CD4-positive, alpha-beta T cell treated with Interleukin-17A for 4 hours (primary cell): ENCODE measurements at places on chromosomes 13 and 19.

- no peak for DNase-seq
Measured at GRCh38 chr13:110574161-110574560, 12.6 kb upstream of the RAB20 start.

GRCh38 chr13:113997845-113998751 is 24.2 kb upstream of the C13orf46 start:
- no peak for DNase-seq

DNA sequence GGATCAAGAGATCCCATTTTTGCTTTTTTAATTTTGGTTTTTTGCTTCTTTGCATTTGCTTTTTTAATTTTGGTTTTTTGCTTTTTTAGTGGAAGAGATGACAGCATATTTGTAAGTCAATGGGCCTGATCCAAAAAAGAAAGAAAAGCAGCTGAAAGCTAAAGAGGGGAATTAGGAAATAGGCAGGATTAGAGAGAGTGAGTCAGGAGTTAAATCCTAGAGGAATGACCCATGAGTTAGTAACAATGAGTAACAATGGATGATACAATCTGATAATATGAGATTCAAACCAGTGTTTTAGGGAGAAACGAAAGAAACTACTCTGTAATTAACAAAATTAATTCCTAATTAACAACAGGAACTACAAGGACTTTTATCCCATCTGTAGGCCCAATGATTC is 111.2 kb upstream of the SGCG start:
- DNase-seq = no peak

GRCh38 chr19:38649305-38650171 is 2.1 kb downstream of the ACTN4 start:
- no peak for DNase-seq

DNA sequence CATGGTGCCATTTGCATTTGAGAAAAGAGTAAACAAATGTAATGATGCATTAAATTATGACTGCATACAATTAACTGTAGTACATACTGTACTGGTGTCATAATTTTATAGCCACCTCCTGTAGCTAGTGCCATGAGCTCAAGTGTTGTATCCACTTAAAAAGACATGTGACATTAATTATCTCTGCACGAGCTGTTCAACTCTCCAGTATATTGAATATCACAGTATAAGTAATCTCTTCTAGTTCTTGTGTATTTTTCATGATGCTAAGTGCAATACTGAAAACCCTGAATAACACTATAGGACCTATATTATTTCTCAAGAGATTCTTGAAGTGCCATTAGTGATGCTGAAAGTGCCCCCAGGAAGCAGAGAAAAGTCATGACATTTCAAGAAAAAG is 387.3 kb downstream of the PCDH17 start:
- no peak for DNase-seq

- DNase-seq = peak; percentile 92
Measured at GRCh38 chr19:19404879-19405860, at the start of gene GATAD2A. Gene GATAD2A, plus strand, starts transcription at chr19:19405675. Its CDS starts 59,671 bp downstream, at chr19:19465346.
